ENCODE measurements at places on chromosomes 2 and 18.

GRCh38 chr18:12460874-12461273 is 53.1 kb downstream of the PRELID3A start:
- DNase-seq = no peak

GRCh38 chr2:235343869-235344268 is 150.0 kb upstream of the AGAP1 start:
- no peak for DNase-seq

- DNase-seq = no peak
These were observed 1.2 kb upstream of the ST6GAL2 start for GRCh38 chr2:106886916-106887758.

- no peak for DNase-seq
These were observed 13.0 kb upstream of the SESTD1 start for GRCh38 chr2:179277429-179278196.

DNA sequence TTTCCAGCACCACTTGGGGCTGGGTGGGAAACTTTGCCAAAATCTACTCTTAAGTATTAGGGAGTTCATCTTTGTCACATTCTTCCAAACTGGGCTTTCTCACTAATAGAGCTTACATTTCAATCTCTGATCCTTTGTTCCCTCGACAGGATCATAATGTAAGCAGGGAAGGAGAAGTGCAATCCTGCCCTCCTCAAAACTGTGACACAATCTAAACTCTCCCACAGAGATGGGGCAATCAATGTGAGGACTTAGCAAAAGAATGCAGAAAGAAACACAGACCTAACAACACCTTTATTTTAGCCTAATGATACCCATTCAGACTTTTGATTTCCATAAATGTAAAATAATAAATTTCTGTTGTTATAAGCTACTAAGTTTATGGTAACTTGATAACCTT is 40.8 kb downstream of the DSEL start:
- no peak for DNase-seq

GRCh38 chr2:10174173-10174572 is 51.6 kb downstream of the RRM2 start:
- no peak for DNase-seq

- no peak for DNase-seq
These were observed 45.1 kb downstream of the CCDC93 start for GRCh38 chr2:117968722-117969121.

DNA sequence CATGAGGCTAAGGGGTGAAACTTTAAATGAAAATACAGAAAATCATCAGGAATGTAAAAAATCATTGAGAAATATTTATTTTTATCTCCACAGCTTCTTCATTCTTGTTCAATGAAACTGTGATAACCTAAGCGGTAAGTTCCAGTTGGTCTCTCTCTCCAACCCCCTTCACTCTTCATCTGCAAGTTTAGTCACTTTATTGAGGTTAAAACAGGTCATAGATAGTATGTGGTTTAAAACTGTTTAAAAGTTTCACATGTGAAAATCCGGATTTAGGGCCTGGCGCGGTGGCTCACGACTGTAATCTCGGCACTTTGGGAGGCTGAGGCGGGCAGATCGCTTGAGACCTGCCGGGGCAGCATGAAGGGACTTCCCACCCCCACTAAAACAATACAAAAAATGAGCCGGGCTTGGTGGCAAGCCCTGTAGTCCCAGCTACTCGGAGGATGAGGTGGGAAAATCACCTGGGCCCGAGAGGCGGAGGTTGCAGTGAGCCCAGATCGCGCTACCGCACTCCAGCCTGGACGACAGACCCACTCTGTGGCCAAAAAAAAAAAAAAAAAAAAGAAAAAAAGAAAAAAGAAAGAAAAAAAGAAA is 1.6 kb upstream of the PHLPP1 start:
- DNase-seq = no peak

GRCh38 chr2:147636886-147637285 is 207.9 kb upstream of the ACVR2A start:
- DNase-seq = peak; percentile 27

DNA sequence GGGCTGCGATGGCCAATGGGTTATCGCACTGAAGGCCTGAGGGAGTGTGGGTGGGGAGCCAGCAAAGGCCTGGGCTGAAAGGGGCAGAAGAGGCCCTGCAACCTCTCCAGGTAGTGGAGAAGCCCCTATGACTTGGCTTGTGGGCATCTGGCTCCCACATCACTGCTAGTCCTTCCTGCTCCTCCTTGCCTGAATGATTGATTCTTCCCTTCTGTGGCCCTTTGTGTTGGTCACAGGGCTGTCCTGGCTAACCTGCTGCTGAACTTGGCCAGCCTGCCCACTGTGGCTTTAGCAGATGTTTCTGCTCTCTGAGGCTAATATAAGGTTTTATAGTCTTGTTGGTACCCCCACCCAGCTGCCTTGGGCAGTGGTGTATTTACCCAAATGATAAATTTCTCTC is 136.2 kb upstream of the ALPP start:
- DNase-seq = no peak

- peak; percentile 48 for DNase-seq
These were observed 73.8 kb downstream of the APOB start for GRCh38 chr2:20970068-20970467.

All from inflammatory macrophage (primary cell).